ENCODE measurements at places on chromosomes 11 and 22.

GRCh38 chr11:63855975-63856374 is 17.1 kb downstream of the MARK2 start:
- H3K4me3 ChIP-seq = no peak overlapping the region
- no peak overlapping the region for H3K27ac ChIP-seq
- DNase-seq = no peak
- no peaks in the 10 kb centered on the region for H3K27me3 ChIP-seq

DNA sequence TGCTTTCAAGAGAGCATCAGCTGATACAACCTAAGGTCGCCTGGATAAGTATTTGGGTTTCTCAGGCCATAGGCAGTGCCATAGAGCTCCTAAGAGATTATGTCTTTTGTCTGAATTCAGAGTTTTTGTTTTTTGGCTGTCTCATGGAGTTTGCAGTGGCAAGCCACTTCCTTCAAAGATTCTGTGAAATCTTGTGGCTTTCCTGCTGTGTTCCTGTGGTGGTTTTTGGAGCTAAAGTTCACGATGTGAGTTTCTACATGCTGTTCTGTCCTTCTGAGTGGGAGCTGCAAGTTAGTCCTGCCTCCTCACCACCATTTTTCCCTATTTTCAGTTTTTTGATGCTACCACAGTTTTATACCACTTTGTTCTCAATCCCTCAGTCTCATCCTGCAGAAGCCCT is 111.4 kb downstream of the COMMD9 start:
- peaks cover 37% of the 10 kb centered on the region for H3K27me3 ChIP-seq
- peaks cover 18% of the 10 kb centered on the region for H3K4me1 ChIP-seq
- no peak overlapping the region for H3K27ac ChIP-seq

DNA sequence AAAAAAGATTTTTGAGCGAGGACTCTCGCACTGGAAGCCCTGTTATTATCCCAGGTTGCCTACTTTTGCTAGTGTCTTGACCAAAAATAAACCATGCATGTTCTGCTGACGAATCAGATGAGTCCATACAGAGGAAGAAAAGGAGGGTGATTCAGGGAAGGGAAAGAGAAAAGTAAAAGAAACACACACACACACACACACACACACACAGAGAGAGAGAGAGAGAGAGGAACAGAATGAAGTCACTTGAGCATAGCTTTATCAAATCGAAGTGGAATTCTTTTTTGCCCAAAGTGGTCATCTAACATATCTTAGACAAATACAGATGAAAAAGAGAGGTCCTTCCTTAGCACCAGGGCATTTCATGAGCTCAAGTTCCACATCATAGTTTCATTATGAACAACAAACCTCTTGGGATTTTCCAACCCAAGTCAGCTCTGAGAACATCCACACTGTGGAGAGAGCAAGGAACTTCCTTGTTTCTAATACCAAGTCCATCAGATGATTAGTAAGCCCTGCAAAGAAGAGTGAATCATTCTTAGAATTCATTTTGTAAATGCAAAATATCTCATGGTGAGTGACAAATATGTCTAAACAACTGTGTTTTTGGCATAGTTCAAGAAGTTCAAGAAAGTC is 7.7 kb upstream of the MMP12 start:
- no peaks in the 10 kb centered on the region for H3K4me1 ChIP-seq
- no peaks in the 10 kb centered on the region for H3K27me3 ChIP-seq
- DNase-seq = no peak

DNA sequence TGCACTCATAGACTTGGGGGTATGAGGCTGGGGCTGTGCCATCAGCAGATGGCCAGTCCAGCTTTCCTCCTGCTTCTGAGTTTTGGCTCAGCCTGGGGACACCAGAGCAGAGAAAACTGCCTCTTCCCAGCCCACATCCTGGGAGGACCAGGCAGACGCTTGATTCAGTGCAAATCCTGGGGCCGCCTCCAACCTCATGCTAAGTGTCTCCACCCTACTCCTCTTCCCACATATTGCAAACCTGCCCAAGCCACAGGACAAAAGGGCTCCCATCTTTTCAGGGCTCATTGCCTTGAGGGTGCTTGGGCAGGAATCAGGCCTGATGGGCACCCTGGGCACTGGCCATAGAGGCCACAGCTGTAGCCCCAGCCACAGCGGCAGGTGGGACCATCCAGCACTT is 79.7 kb upstream of the SHANK2 start:
- no peak for DNase-seq
- H3K4me1 ChIP-seq = no peaks in the 10 kb centered on the region
- H3K4me3 ChIP-seq = no peak overlapping the region
- H3K27ac ChIP-seq = no peak overlapping the region

DNA sequence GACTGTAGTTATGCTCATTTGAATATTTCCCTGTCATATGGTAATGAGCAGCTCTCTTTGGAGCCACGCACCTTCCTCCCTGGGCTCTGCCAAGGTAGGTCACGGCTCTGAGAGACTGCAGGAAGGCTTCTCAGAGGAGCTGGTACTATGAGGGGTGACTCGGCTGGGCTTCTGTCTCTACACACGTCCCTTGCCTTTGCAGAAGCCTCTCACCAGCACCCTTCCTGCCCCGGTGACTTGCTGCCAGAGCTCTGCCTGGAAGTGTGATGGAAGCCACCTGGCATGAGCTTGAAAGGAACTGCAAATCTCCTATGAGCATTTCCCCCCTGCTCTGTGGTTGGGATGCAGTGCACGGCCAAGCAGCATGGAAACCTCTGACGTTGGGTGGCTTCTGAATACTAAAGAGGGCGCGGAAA is 74.2 kb downstream of the KIRREL3 start:
- no peak for DNase-seq
- H3K27me3 ChIP-seq = no peaks in the 10 kb centered on the region
- no peaks in the 10 kb centered on the region for H3K4me1 ChIP-seq
- H3K27ac ChIP-seq = no peak overlapping the region
- no peaks in the 10 kb centered on the region for H3K36me3 ChIP-seq

- no peaks in the 10 kb centered on the region for H3K36me3 ChIP-seq
- H3K27me3 ChIP-seq = peaks cover 5% of the 10 kb centered on the region
- no peaks in the 10 kb centered on the region for H3K4me1 ChIP-seq
- no peak overlapping the region for H3K4me3 ChIP-seq
These were observed 6.4 kb downstream of the GLYATL1 start for GRCh38 chr11:58945663-58946062.

DNA sequence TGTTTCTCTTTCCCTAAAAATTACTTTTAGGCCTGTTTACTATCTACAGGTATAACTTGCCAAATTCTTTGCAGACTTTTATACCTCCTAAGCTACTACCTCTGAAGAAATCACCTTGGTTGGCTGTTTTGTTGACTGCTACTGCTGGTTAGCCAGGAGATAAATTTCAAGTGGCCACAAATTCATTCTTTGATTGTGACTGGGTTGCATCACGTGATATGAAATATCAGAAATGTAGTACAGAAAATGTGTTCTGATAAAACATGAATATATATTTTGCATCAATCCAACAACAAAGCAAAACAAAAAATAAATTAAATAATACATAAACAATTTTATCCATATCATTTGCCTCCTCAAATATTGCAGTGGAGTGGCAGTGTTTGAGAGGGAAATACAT is 291.1 kb downstream of the CNTN5 start:
- H3K27me3 ChIP-seq = no peaks in the 10 kb centered on the region
- H3K4me3 ChIP-seq = no peak overlapping the region
- DNase-seq = no peak
- no peaks in the 10 kb centered on the region for H3K36me3 ChIP-seq

- H3K27ac ChIP-seq = no peak overlapping the region
- no peak overlapping the region for H3K4me3 ChIP-seq
- DNase-seq = no peak
- H3K36me3 ChIP-seq = no peaks in the 10 kb centered on the region
- no peaks in the 10 kb centered on the region for H3K27me3 ChIP-seq
These were observed 180.3 kb upstream of the E2F8 start for GRCh38 chr11:19420868-19421533.

DNA sequence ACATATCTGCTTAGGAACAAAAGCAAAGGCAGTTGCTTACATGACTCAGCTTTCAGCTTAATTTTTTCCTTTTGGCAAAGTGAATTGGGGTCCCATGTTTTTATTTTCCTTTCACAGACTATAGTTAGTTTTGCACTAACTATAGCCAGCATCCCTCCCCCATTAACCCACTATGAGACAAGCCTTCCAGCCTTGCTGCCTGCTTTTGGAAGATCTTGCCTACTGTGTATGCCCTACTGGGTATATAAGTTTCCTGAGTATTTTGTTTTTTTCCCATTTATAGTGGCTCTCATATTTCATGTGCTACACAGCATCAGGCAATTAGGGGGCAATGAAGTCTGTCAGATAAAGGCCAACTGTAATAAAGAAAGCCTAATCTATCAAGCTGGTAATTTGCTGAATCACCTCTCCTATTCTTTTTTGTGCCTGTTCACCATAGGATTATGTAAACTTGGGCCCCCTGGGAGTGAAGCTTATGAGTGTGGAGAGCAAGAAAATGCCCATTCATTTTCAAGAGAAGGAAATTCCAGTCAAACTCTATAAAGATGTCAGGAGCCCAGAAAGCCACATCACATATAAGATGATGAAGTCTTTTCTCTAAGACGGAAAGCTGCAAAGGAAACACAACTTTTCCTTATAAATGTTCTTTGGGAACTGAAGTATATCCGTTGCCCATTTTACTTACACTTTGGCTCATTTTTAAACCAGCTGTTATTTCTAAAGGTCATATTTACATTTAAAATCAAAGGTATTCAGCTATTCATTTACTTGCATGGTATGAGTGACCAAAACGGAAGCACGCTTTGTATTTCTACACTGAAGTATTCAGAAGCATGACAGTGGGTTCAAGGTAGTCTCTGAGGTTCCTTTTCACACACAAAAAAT is 64.0 kb downstream of the CCDC83 start:
- H3K4me1 ChIP-seq = peaks cover 4% of the 10 kb centered on the region
- H3K27me3 ChIP-seq = peaks cover 6% of the 10 kb centered on the region
- H3K27ac ChIP-seq = no peak overlapping the region
- H3K4me3 ChIP-seq = no peak overlapping the region
- no peaks in the 10 kb centered on the region for H3K36me3 ChIP-seq

DNA sequence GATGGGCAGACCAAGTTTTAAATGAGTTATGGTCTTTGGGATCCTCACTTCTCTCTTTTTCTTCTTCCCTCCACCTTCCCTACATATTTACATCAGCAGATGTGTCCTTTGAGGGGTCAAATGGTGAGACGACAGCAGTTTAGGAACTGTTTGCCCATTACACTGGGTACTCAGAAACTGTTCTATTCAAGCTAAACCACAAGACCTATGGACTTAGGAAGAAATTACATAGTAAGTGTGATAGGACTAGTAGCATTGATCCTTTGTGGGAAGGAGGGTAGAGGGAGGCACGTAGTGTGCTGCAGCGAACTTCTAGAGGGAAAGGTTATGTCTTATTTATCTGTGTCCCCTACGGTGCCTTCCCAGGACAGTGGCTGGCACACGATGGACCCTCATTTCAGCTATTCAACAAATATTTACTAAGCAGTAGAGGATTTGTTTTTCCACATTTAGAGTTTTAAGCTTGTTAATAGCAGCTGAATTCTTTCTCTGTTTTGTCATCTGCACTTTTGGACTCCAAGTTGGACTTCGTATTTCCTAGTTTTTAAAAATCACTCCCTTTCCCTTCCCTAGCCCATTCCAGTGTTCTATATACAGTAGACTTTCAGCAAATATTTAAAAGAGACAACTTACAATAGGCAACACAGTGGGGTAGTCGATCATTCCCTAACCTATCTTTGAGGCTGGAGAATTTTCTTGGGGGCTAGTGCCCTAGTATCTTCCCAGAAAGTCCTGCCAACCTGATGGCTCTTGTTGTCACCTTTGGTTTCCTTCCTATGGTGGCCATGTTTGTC is 13.9 kb downstream of the FZD4 start:
- no peaks in the 10 kb centered on the region for H3K36me3 ChIP-seq
- DNase-seq = no peak
- peaks cover 6% of the 10 kb centered on the region for H3K27me3 ChIP-seq
- H3K4me3 ChIP-seq = no peak overlapping the region

GRCh38 chr11:74846770-74847169 is 98.1 kb downstream of the RNF169 start:
- no peak overlapping the region for H3K27ac ChIP-seq
- peaks cover 17% of the 10 kb centered on the region for H3K36me3 ChIP-seq
- peaks cover 4% of the 10 kb centered on the region for H3K4me1 ChIP-seq
- H3K4me3 ChIP-seq = no peak overlapping the region

DNA sequence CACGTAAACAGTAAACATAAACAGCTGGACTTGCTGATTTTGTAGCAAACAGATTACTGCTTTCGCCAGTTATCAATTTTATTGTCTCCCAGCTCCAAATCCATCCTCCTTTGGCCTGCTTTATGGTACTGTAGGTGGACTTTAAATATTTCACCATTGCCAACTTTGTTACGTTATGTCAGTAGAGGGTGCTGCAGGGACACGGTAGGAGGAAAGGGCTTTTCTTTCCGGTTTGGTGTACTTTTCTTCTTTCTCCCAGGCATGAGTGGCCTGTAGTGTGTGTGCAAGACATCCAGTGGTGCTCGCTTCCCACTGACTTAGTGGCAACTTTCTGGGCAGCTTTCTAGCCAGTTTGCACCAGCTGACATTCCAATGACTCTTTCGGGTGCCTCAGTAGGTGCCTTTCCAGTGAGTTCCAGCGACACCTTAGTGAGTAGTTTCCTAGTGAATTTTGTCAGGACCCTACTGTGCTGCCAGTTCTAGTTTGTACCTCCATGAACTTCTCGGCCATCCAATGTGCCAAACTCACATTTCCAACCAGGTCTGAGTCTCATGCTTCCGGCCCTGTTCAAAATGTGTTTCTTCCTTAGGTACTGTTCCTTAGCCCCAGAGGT is 267.6 kb upstream of the TENM4 start:
- H3K27me3 ChIP-seq = no peaks in the 10 kb centered on the region
- no peaks in the 10 kb centered on the region for H3K36me3 ChIP-seq
- no peak overlapping the region for H3K4me3 ChIP-seq

GRCh38 chr11:28058333-28058732 is 49.6 kb downstream of the KIF18A start:
- peaks cover 39% of the 10 kb centered on the region for H3K36me3 ChIP-seq
- H3K4me1 ChIP-seq = no peaks in the 10 kb centered on the region
- H3K27ac ChIP-seq = no peak overlapping the region
- no peak for DNase-seq
- H3K4me3 ChIP-seq = no peak overlapping the region

All from T-helper 2 cell treated with Interferon-gamma antibody and Interleukin-4, amounts not matched to agents 5 μg/mL and 100 μg/mL, for 36 hours (primary cell).